ENCODE measurements at places on chromosomes 1 and 21.

GRCh38 chr1:19735440-19736127, 64.1 kb downstream of the TMCO4 start:
- no peak for DNase-seq
- no peaks in the 10 kb centered on the region for H3K4me1 ChIP-seq
- no peaks in the 10 kb centered on the region for H3K27me3 ChIP-seq
- no peak overlapping the region for H3K4me3 ChIP-seq
- H3K27ac ChIP-seq: no peak overlapping the region

GRCh38 chr1:179575497-179576314, at the start of gene NPHS2:
Gene NPHS2, minus strand, starts transcription at chr1:179575948. Its CDS starts 84 bp downstream, at chr1:179575864.
- H3K27me3 ChIP-seq: peaks cover 89% of the 10 kb centered on the region
- H3K27ac ChIP-seq: no peak within 1 kb of the TSS
- H3K36me3 ChIP-seq: no peaks in the 10 kb centered on the region
- no peaks in the 10 kb centered on the region for H3K4me1 ChIP-seq
- DNase-seq: no peak
- peak within 1 kb of the TSS; percentile 16 for H3K4me3 ChIP-seq

GRCh38 chr1:20530901-20531300, 21.5 kb upstream of the FAM43B start:
- peak overlapping the region; percentile 87 for H3K27ac ChIP-seq
- no peak for DNase-seq
- peaks cover 30% of the 10 kb centered on the region for H3K4me1 ChIP-seq
- peaks cover 66% of the 10 kb centered on the region for H3K27me3 ChIP-seq

DNA sequence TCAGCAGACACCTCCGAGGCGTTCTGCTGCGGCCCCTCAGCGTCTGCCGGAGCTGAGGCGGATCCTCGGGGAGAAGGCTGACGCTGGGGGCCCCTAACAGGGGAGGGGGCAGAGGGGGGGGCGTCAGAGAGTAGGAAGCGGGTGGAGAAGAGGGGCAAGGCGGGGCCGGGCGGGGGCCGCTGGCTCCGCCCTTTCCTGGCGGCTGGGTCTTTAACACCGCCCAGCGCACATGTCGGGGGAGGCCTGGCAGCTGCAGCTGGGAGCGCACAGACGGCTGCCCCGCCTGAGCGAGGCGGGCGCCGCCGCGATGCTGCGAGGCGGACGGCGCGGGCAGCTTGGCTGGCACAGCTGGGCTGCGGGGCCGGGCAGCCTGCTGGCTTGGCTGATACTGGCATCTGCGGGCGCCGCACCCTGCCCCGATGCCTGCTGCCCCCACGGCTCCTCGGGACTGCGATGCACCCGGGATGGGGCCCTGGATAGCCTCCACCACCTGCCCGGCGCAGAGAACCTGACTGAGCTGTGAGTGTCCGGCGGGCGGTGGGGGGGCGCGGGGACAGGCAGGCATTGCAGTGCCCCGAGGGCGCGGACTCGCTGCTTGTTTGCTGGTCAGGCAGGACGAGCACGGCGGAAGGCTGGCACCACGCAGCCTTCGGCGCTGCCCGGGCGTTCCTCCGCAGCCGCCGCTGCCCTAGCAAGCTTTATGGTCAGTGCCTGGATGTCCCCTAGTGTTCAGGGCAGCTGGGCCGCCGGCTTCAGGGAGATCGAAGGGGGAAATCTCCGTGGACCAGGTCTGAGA, at the start of gene NTRK1:
Gene NTRK1 (plus strand): TSS at position 238 of the 796 bp plus-strand sequence. CDS start 70 bp downstream, at position 308.
- H3K36me3 ChIP-seq: no peaks in the 10 kb centered on the region
- H3K4me3 ChIP-seq: peak within 1 kb of the TSS; percentile 59
- no peak within 1 kb of the TSS for H3K27ac ChIP-seq

GRCh38 chr1:195530961-195531360, 1077.3 kb downstream of the KCNT2 start:
- no peak for DNase-seq
- H3K27ac ChIP-seq: no peak overlapping the region
- H3K4me3 ChIP-seq: no peak overlapping the region
- H3K4me1 ChIP-seq: no peaks in the 10 kb centered on the region
